ENCODE measurements at places on chromosomes 7 and 10.

- no peak for DNase-seq
These were observed 208.4 kb upstream of the LRRTM3 start for GRCh38 chr10:66717231-66717981.

DNA sequence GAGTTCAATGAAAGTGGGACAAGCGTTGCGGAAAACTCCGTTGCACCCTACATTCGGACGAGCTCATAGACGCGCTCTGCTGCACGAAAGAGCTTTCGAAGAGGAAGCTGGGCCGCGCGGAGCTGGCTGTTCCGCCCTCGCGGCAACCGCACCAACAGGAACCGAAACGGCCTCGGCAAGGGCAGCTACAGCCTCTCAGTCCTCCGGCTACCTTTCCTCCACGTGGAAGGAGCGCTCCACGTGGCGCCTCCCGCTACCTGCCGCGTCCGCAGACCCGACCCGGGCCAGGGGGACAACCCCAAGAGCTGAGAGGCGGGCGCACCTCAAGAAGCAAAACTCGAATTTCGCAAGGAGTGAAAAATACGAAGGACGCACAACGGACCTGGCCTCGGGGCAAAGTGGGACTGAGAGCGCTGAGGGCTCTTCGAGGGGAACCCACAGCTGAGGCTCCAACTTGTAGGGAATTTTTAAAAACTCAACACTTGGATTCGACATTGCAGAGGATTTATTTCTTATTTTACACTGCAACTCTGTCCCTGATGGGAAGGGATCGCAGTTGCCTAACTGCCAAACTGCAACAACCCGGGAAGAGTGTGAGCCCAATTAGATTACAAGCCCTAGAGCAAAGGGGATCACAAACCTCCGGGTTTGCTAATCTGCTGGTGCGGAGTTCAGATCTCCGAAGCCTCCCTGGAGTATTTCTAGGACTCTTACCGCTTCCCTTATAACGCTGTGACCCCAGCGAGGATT, 1.4 kb downstream of the HPSE2 start:
- DNase-seq: peak; percentile 55

DNA sequence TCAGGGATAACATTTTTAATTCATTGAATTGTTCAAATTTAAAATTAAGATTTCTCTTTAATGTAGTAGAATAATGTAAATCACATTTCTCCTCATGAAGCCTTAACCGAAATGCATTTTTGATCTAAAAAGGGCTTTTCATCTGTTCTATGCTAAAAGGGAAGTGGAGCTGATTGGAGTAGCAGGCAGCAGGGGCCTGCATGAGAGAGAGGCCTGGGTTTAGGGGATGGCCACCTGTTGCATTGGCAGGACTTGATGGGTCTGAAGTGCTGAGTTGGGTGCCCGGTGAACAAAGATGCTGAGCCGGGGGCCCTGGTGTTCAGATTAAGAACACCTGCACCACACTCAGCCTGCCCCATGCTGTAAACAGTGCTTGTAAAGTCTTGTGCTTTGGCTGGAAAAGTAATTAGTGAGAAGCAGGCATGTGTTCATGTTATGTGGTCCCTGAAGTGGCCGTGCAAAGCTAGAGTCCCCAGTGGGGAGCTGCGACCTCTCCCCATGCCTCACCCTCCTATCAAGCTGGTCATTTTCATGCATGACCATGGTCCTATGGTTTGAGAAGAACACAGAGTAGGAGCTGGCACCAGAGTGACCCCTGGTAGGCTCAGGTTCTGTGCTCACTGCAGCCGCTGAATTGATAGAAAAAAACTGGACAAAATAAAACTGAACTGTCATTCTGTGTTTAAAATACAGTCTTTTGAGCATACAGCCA, 124.3 kb downstream of the ADCY1 start:
- no peak for DNase-seq

GRCh38 chr10:16663444-16663843, 141.8 kb upstream of the C1QL3 start:
- no peak for DNase-seq

GRCh38 chr7:80208700-80209099, 74.1 kb downstream of the GNAI1 start:
- no peak for DNase-seq

GRCh38 chr10:3118641-3119091, 51.3 kb downstream of the PFKP start:
- no peak for DNase-seq

DNA sequence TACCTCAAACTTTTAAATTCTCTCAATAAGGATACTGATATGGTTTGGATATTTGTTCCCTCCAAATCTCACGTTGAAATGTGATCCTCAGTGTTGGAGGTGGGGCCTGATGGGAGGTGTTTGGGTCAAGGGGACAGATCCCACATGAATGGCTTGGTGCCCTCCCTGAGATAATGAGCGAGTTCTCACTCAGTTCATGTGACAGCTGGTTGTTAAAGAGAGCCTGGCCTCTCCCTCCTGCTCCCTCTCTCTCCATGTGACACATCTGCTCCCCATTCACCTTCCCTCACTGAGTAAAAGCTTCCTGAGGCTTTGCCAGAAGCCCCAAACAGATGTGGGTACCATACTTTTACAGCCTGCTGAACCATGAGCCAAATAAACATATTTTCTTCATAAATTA, 19.2 kb downstream of the ABCB4 start:
- no peak for DNase-seq

DNA sequence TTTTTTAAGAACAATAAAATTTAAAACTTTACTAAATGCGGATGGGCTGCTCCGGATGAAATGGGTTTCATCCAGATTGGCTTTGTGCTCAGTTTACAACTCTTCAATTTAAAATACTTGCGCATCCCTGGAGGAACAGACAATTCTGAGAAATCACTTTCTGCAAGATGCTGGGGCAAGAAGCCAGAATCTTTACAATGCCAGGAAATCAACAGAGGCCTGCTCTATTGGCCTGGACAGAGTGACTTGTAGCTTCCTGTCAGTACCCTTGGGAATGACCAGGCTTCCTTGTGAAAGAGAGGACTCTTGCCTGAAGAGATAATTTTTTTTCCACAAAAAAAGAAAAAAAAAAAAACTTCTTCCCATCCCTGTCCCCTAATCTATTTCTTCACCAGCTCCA, 3.9 kb upstream of the FAM13C start:
- DNase-seq: no peak

- DNase-seq: peak; percentile 94
These were observed 18.3 kb downstream of the SGMS1 start for GRCh38 chr10:50605269-50605950.

DNA sequence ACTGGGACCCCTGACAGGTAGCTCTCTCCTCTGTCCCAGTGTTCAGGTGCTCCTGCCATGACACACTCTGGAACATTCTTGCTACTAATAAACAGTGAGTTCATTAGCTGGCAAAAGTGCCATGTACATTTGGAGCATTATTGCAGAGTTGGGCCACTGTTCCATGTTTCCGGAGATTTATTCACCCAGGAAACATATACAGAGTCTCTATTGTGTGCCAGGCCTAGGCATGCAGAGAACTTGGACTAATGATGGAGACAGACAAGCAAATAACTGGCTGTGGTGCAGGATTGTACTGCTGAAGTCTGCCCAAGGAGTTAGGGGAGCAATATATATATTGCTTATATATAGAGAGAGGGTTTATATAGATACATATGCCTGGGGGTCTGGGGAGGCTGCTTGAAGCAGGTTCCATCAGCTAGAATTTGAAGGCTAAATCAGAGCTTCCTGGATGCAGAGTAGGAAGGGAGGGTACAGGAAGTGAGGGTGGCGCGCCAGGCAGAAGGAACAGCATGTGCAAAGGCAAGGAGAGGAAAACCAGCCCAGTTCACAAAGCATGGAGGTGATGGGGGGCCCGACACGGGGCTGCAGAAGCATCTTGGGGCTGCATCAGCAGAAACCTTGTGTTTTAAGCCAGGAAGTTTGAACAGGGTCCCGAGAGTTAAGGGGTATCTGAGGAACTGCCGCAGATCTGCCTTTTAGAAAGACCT, 22.7 kb upstream of the EEPD1 start:
- DNase-seq: no peak

DNA sequence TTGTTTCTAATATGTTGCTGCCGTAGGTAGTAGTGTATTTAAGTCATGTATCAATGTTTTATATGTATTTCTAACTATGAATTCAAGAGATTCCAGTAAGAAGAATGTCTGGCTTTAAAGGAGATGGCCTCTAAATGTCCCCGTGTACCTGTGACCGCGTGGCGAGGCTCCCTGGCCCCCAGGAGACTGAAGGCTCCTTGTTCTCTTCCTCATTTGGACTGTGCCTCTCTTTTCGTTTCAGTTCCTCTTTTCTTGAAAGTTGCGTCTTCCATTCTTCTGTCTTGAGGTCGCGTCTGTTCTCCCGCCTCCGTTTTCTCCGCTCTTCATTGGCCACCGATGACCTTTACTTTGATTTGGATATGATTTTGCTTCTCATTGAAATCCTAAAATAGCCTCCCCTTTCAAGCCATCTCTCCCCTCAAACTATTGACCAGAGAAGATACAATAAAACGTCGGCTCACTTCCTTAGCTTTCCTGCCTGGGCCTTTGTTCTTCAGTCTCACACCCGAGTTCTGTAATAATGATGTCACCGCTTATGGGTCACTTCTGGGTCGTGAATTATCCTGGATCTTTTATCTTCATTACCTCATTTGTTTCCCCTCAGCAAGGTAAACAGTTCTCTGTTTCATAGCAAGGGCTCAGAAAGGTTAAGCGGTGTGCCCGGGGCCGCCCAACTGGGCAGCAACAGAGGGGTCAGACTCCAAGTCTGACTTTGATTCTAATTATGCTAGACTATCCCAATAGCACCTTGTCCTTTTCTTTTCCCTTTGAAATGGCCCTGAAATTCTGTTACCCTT, 28.7 kb downstream of the WIPI2 start:
- no peak for DNase-seq

- DNase-seq: no peak
These were observed 228.8 kb downstream of the TRIL start for GRCh38 chr7:28729281-28729680.

DNA sequence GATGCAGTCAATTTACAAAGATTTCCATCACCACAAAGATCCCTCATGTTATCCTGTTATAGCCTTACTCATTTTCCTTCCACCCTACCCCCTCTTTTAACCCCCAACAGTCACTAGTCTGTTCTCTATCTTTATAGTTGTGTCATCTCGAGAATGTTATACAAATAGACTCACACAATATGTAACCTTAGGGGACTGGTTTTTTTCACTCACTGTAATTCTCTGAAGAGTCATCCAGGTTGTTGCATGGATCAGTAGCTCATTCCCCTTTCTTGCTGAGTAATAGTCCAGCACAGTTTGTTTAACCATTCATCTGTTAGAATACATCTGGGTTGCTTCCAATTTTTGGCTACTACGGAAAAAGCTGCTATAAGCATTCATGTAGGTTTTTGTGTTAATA, 121.1 kb upstream of the PDE1C start:
- no peak for DNase-seq

GRCh38 chr10:128000471-128001362, 93.8 kb downstream of the PTPRE start:
- peak; percentile 55 for DNase-seq

- DNase-seq: no peak
These were observed 18.1 kb downstream of the STRA8 start for GRCh38 chr7:135251496-135252391.

- no peak for DNase-seq
These were observed 68.0 kb upstream of the KLF6 start for GRCh38 chr10:3853016-3853415.

Measured in EL (cell line).